ENCODE measurements at places on chromosomes 1 and 21.

- DNase-seq = no peak
Observed at GRCh38 chr1:5827516-5827915, 164.7 kb downstream of the NPHP4 start.

DNA sequence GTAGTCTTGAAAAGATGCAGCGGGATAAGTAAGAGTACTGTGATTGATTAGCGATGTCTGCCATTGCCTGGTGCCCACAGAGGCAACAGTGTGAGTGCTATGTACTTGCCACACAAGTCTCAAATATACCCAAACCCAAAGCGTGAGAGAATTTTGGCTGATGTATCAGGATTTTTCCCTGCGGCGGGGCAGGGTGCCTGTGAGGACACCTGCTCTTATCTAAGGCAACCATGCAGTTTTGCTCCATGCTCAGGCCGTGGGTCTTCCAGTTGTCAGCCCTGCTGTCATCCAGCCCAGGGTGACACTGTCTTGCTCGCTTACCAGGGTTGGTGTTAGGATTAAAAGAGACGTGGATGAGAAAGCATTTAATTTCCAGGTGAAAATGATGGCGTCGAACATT is 202.7 kb downstream of the PTPRU start:
- no peak for DNase-seq

GRCh38 chr1:89855413-89856123 is 34.7 kb downstream of the LRRC8D start:
- DNase-seq = no peak

GRCh38 chr1:187971851-187972250 is 1143.1 kb downstream of the PLA2G4A start:
- DNase-seq = no peak

DNA sequence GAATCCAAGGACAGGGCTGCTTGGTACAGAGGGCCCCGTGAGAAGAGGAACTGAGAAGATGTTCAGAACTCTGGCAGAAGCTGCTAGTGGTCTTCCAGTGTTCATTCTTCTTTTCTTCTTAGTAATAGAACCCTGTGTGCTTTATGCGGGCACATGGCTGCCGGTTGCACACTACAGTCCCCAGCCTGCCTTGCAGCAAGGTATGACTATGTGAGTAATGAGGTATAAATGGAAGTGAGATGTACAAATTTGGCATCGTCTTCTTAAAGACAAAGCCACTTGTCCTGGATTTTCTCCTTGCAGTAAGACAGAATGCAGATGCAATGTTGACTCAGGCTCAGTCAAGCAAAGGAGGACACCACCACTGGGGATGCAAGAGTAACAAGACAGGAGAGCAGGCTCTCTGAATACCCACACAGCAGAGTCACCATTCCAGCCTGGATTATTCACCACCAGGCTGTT is 15.0 kb upstream of the ATP1B1 start:
- no peak for DNase-seq

DNA sequence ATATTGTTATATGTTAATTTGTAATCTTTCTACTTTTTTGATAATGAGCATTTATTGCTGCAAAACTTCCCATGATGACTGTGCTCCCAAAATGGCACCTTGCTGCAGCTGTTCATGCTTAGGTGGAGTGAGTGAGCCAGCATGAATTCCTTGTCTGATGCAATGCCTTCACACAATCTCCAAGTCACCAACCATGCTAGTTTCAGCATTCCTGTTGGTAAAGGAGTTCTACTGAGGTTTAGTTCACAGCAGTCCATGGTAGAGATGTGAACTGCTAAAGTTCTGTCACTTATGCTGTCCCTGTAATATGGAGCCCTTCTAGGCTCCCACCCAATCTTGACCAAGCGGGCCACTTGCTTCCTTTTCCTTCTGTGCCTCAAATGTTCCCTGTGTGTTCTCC is 26.2 kb upstream of the PRKACB start:
- no peak for DNase-seq

DNA sequence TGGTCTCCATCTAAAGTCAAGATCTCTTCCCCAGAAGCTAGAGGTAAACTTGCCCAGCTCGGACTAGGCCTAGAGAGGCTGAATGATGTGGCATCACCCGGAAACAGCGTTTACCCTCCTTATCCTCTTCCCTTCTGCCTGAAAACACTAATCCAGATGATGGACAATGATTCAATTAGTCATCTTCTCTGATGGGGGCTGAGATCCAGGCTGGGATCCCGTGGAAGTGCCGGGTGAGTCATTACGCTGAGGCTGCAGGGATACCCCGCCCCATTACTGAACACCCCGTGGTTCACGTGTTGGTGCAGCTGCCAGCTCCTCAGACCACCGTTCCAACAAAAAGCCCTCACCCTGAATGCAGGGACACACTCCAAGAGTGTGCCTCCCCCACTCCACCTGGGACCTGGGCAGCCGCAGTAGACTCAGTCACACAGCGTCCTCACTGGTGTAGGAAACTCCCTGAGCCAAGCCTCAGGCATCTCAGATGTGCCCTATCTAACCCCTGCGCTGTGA is 2.0 kb downstream of the S100A6 start:
- DNase-seq = no peak

DNA sequence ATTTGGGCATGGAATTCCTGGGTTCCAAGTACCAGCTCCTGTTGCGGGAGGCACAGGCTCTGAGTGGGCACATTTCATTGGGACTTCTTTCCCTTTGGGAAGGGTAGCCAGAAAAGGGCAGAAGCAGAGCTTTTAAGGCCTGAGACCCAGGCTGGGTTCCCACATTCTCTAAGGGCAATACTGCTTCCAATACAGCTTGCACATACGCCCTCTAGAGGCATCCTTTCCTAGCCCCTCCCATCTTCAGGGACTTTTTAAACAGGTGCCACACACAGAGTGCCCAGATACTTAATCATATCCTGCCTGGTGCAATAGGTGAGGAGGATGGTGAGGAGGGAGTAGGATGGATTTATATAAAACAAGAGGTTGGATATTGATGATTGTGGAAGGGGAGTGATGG is 5.7 kb downstream of the GPR88 start:
- no peak for DNase-seq

- no peak for DNase-seq
Observed at GRCh38 chr1:54112705-54113368, 40.0 kb downstream of the CDCP2 start.

- no peak for DNase-seq
Observed at GRCh38 chr1:193831465-193831864, 645.1 kb upstream of the B3GALT2 start.

GRCh38 chr21:35020436-35020835 is 28.7 kb downstream of the RUNX1 start:
- no peak for DNase-seq

DNA sequence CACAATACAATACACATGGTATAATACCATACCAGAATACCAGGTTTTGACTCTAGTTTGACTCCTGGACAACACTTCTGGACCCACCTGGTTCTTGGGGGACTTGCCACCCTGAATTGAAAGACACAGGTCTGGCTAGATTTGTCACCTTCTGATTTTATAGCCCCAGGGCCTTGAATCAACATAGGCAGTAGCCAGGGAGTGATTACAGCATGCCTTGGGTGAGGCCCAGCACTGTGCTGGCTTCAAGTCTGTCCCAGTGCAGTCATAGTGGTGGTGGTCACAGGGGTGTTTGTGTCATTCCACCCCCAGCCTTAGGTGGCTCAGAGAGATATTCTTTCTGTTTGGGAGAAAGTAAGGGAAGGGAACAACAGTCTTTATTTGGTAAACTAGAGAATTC is 23.3 kb upstream of the SNX7 start:
- no peak for DNase-seq

DNA sequence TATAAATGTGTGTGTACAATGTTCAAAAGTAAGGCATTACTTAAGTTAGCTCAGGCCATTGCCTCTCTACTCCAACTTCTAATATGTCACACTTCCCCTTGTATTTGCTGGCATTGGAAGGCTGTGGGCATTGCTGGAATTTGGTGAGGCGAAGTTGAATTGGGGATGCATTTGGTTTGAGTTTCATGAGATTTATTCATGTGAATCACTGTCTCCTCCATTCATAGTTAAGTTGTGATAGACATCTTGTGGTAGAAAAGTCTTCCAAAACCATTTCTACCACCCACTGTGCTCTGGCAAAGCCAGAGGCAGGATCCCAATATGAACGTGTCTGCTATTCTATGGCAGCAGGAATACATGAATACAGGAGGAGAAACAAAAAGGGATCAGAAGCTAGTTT is 397.8 kb upstream of the USP24 start:
- no peak for DNase-seq

GRCh38 chr1:59104191-59104760 is 192.6 kb upstream of the FGGY start:
- no peak for DNase-seq

DNA sequence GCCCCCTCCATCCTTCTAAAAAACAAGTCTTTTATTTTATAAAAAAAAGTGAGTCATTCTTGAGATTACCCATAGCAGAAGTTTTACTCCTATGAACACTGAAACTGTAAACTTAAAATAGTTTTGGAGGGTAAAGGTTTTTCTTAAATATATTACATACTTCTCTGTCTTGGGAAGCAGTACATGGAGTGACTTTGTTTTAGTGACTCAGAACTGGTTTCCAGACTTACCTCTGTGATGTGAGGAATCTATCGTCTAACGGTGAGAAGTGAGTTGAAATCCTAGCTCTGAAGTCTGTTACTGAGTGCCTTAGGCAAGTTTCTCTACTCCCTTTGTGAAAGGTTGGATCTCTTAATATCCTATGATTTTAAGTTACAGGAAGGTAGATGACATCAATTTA is 176.3 kb upstream of the POU3F1 start:
- no peak for DNase-seq

GRCh38 chr1:236904892-236905741 is 99.1 kb downstream of the MT1HL1 start:
- DNase-seq = no peak

DNA sequence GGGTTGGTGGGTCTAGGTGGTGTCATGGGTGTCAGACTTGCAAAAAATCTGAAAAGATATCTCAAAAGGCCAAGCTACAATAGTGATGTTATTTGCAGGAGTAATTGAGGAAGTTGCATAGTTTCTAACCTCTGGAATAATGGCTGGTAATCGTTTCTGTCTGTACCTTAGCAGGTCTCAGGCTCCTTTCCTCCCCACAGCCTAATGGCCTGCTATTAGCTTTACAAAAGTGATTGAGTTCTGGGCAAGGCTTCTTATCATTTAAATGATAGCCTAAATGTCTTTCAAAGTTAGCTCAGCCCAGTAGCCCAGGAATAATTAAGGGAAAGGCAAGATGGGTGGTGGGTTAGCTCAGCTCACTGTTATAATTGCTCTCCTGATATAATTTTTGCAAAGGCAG is 37.7 kb upstream of the IGSF5 start:
- DNase-seq = no peak

DNA sequence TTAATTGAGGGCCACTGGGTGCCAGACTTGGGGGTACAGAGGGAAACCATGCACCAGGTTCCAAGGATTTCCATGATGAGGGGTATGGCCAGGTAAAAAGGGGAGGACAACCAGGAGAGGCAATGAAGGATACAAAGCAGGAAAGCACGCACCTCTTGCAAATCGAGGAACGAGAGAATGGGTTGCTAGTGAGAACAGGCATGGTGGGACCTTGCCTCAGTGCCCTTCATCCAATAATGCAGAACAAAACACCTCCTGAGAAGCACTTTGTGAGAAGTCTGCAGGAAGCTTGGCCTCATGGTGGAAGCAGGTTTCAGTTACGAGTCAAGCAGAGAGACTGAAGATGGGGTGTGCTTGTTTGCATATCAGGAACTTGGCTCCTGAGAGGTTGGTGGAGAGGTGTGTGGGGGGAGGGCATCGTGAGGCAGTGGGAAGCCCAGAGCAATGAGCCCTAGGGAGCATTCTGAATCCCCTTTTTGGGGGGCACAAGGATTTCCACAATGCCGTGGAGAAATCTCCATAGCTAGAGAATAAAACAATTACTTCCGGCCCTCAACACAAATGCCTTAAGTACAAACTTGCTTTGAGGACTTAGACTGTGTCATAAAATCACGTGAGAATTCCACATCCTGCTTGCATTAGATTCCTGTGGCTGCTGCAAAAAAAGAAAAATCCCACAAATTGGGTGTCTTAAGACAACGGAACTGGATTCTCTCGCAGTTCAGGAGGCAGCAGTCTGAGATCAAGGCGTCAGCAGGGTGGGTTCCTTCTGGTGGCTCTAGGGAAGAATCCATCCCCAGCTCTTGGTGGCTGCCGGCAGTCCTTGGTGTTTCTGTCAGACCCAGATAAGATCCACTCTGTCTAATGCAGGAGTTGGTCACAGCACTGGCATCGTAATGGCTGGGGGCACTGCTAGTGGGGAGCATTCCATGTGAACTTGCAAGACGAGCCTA is 54.9 kb upstream of the BACE2 start:
- no peak for DNase-seq

DNA sequence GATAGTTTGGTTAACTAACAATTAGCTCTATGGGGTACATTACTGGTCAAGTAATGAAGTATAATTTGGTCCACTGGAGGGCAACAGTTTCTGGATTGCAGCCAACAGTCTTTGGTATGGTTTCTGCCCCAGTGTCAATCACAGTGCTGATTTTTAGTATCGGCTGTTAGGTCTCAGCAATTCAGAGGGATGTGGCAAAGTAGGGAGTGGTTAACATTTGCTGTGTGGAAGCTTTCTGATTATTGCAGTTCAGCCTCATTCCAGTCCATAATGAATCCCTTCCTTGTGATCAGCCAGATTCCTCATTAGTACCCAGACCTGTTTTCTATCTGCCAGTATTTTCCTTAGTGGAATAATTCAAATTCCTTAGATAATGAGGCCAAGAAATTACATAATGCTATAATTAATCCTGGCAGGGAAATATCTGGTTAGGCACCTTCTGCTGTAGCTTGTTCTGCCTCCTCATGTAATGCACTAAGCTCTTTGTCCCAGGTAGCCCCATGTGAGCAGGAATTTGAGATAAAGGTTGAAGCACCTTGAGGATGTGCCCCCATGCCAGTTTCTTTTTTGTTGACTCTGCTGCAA is 14.0 kb downstream of the F3 start:
- no peak for DNase-seq

GRCh38 chr1:245242989-245243388 is 88.2 kb downstream of the KIF26B start:
- no peak for DNase-seq

DNA sequence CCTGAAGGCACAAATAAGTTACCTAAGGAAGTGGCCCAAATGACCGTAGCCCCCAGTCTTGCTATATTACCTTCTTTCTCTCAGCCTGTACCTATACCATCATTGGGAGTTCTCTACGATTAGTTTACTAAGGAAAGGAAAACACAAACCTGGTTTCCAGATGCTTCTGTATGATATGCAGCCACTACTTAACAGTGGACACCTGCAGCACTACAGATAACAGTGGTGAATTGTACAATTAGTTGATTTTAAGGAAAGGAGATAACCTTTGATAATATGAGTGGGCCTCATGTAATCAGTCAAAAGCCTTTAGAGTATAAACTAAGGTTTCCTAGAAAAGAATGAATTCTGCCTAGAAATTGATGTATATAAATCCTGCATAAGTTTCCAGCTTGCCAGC is 1157.4 kb downstream of the KCNT2 start:
- no peak for DNase-seq

GRCh38 chr1:212567638-212568037 is 40.9 kb upstream of the ATF3 start:
- no peak for DNase-seq

GRCh38 chr1:159079525-159079924 is 3.0 kb upstream of the AIM2 start:
- DNase-seq = no peak
